Esophagus squamous epithelium (tissue), 5 donors: ENCODE measurements at places on chromosomes 16 and 17.

- DNase-seq = no peak
These were observed 36.0 kb downstream of the PGS1 start for GRCh38 chr17:78414178-78415162.

DNA sequence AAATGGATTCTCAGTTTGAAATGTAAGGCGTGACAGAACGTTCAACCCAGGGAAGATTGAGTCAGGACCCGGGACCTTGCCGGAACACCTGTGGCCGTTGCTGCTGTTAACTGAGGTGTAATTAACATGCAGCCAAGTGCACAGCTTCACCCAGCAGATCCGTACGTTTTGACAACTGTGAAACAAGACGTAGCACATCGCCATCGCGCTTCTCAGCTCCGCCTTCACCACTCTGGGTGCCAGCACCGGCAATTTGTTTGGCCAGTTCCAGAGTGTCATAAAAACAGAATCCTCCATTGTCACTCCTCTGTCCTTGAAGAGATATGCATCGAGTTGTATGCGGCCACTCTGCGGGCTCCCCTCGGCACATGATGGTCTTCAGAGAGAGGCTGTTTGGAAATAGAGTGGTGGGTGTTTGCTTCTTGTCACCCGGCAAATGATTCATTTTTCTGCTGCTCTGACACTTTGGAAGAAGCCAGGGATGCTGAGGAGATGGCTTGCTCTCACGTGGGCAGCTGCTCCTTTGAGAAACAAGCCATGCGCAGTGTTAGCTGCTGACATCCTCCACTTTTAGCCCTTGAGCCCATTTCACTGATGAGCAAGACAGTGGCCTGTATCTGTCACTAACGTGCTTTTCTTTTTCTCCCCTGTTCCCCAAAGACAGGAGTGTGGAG is 22.6 kb downstream of the NAA60 start:
- DNase-seq = no peak

GRCh38 chr17:6075845-6076244 is 5.7 kb downstream of the WSCD1 start:
- no peak for DNase-seq

GRCh38 chr16:57758331-57759117 is 23.0 kb downstream of the KATNB1 start:
- DNase-seq = no peak

DNA sequence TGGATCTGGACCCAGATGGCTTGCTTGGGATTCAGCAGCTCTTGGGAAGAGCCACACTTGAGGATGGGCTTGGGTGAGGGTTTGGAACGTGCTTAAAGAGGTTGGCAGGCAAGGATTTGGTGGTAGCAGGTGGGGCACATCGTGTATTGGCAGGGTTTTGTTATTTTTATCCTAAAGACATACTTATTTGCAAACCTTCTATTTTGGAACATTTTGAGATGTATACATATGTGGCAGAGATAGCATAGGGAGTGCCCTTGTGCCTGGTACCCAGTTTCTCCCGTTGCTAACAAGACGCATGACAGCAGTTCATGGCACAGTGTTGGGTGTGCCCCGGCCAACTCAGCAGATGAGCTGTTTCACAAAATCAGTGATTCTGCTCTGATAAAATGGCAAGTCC is 9.1 kb downstream of the BANP start:
- no peak for DNase-seq

- no peak for DNase-seq
These were observed 54.7 kb downstream of the HS3ST2 start for GRCh38 chr16:22868593-22869224.

DNA sequence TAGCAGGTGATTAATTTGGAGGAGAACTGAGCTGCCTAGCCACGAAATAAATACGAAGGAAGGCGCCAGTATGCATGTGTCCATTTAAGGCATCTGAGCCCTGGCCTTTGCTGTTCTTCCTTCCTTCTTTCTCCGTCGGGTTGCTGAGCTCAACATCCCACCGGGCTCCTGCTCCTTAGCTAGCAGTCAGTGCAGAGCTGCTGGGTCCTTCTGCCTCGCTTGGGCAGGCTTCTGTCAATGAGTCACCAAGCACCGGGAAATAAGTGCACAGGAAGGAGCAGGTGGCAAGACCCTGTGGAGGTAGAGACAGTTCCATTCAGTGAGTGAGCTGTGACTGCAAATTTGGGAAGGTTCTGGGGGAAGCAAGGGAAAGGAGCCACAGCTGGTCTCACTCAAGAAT is 120.7 kb downstream of the CCDC182 start:
- DNase-seq = no peak
